ENCODE measurements at places on chromosomes 13 and 19.

GRCh38 chr13:24274452-24275021 lies 34.8 kb upstream of the C1QTNF9 start:
- DNase-seq: no peak

DNA sequence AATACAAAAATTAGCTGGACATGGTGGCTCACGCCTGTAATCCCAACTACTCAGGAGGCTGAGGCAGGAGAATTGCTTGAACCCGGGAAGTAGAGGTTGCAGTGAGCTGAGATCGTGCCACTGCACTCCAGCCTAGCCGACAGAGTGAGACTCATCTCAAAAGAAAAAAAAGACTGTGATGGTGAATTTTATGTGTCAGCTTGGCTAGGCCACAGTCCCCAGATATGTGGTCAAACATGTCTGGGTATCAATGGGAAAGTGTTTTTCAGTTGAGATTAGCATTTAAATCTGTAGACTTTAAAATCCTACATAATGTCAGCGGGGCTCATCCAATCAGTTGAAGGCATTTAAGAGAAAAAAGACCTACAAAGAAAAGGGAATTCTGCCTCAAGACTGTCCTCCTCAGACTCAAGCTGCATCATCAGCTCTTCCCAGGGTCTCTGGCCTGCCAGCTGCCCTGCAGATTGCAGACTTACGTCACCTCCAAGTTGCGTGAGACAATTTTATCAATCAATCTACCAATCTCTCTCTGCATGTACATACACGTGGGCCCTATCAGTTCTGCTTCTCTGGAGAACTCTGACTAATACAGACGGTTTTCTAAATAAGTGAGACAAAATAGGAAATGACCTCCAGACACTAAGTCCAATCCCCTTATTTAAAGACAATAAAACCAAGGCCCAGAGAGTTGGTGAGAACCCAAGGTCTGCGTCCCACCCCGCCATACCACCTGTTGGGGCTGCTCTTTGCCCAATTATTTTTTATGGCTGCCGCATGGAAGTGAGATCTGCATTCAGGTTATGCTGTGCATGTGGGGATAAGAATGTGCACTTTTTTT lies 99.2 kb downstream of the ABCC4 start:
- DNase-seq: no peak

DNA sequence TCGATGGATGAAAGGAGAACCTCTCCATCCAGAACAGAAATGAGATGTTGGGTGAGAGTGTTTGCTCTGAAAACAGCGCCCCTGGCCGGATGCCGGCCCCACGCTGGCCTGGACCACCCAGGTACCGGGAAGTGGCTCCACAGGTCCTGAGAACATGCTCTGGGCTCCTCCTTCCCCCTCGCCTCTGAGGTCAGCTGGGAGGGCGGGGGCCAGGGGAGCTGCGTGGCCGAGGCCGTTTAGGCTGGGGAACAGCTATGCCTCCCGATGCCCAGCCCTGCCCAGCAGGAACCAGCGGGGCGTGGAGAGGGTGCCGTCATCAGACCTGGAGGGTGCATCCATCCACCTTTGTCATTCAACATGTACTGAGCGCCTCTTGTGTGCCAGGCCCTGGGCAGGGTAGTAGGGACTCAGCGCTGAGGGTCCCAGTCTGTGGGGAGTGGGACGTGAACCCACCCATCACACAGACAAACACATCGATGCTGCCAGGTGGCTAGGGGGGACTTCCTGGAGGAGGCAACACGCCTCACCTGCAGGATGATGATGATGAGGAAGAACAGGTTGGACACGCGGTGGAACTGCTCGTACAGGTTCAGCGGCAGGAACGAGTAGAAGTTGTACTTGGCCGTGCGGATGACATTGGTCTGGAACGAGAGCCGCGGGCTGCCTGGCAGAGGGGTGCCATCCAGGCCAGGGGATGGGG lies 4.2 kb downstream of the ATP8B3 start:
- no peak for DNase-seq

- no peak for DNase-seq
These were observed 5.3 kb upstream of the CEACAM21 start for GRCh38 chr19:41570639-41571112.

DNA sequence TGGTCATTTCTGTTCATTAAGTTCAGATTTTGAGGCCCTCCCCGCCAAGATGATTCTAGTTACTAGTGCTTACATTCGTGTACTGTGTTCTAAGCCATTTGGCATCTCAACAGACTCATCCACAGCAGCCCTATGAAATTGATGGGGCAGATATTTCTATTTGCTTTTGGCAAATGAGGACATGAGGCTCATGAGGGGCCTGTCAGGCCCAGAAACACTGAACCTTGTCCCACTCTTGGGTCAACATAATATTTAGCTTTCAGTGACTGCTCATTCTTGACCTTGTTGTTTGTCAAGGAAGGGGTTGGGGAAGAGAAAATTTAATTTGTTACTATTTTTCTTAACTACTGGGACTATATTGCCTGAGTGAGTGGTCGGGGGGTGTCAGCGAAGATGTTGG lies 92.3 kb upstream of the RNF113B start:
- DNase-seq: no peak

Measured in NCI-H524 treated with DMSO at 0.1 percent for 48 hours (cell line).